HS-5 (cell line): ENCODE measurements at places on chromosomes 12 and 14.
A peak's percentile ranks its signal among the peaks of the same experiment; 100 is the strongest.

DNA sequence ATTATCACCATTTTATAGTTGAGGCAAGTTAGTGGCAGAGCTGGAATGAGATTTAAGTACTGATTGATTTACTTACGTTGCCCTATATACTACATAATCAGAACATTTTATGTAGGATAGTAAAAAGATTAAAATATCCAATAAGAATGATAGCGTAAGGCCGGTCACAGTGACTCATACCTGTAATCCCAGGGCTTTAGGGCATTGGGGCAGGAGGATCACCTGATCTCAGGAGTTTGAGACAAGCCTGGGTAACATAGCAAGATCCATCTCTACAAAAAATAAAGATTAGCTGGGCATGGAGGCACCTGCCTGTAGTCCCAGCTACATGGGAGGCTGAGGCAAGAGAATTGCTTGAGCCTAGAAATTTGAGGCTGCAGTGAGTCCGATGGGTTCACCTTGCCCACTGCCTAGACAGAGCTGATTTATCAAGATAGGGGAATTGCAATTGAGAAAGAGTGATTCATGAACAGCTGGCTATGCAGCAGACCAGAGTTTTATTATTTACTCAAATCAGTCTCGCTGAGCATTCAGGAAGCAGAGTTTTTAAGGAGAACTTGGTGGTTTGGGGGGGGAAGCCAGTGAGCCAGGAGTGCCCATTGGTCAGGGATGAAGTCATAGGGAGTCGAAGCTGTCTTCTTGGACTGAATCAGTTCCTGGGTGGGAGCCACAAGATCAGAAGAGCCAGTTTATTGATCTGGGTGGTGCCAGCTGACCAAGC is 24.7 kb upstream of the SGPP1 start:
- peak; percentile 60 for DNase-seq

- peak; percentile 16 for DNase-seq
Observed at GRCh38 chr14:78933948-78934524, 763.9 kb downstream of the NRXN3 start.

DNA sequence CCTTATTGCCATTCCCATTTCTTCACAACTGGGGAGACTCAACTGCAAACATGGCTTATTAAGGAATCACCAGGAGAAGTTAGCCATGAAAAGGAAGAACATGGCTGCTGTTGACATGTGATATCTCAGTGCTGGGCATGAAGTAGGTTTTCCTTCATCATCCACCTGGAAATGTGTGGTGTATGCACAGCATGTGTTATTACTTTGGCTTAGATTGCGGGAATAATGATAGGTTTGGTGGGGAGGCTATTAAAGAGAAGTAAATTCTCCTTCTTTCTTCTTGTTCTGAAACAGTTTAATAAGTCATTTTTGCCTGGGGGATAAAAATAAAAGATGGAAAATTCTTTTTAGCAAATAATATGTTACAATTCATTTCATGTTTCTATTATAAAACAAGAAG is 23.7 kb upstream of the CLEC14A start:
- DNase-seq = no peak

GRCh38 chr12:61254225-61254624 is 1006.0 kb upstream of the USP15 start:
- no peak for DNase-seq

- DNase-seq = no peak
Observed at GRCh38 chr14:79118291-79118690, 948.1 kb downstream of the NRXN3 start.

- DNase-seq = no peak
Observed at GRCh38 chr12:123713398-123713797, 1.2 kb downstream of the ATP6V0A2 start.

GRCh38 chr12:3752741-3753486 is at the start of gene CRACR2A:
TSS of gene CRACR2A (minus strand) at chr12:3753109. CDS start at chr12:3696999, 56,110 bp downstream.
- DNase-seq = peak; percentile 38

- DNase-seq = no peak
Observed at GRCh38 chr12:2477009-2477766, 317.6 kb upstream of the FKBP4 start.

GRCh38 chr12:69061574-69061973 is 128.6 kb upstream of the CPM start:
- DNase-seq = no peak

GRCh38 chr14:72616294-72616693 is 277.6 kb downstream of the DPF3 start:
- no peak for DNase-seq

GRCh38 chr12:106709068-106709511 is 65.4 kb upstream of the RIC8B start:
- DNase-seq = no peak

- DNase-seq = no peak
Observed at GRCh38 chr14:26330982-26331381, 266.9 kb downstream of the NOVA1 start.

GRCh38 chr14:34003691-34004090 is 52.8 kb upstream of the EGLN3 start:
- DNase-seq = no peak

DNA sequence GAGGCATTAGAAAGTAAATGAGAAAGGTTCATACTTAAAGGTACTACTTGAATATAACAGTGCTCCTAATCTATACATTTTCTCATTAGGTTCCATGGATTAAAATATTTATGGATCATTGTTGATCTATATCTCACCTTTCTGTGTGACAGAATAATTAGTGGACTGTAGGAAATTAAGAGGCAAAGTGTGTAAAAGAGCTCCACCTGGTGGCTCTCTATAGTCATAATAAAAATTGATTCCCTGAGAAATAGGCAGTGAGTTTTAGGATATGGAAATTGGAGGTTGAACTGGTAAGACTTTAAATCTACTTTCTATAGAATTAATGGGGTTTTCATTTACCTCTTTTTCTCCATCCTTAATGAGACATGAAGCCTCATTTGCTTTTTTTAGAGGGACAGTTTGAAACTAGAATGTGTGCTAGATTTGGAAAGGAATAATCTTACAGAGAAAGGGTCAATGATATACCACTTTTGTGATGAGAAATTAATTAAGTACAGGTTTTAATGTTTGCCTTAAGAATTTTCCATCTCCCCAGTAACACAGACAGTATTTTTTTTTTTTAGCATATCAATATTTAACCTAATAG is 11.8 kb upstream of the DERA start:
- DNase-seq = no peak

GRCh38 chr14:103332143-103332919 is 1.7 kb upstream of the EIF5 start:
- DNase-seq = no peak

GRCh38 chr14:106276326-106277267 is 750.2 kb downstream of the TMEM121 start:
- no peak for DNase-seq

DNA sequence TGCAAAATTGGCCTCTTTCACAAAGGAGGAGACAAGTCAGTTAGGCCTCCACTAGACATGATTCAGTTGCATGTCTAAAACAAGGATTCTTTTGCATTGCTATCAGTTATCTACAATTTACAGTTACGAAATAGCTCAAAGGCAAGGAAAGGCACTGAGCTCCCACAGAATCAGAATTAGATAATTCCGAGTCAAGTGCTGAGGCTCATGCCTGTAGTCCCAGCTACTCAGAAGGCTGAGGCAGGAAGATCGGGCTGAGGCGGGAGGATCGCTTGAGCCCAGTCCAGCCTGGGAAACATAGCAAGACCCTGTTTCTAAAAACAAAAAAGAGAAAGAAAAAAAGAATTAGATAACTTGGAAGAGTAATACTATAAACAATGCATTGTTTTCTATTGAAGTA is 12.3 kb upstream of the RTRAF start:
- no peak for DNase-seq

DNA sequence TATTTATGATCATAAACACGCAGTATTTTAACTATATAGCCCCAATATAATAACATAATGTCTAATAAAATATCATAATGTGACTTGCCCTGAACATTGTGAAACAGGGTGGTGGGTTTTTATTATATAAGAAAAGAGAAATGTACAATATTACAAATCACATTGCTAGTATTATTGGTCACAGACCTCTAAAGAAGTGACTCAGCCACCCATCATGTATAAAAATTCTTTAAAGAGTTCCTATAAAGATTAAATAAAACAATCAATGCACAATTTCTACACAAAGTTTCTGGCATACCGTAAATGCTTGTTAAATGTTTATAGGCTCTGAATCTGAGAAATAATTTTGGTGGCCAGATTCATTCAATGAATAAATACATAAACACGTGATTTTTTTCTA is 28.9 kb downstream of the ABCC9 start:
- DNase-seq = peak; percentile 80

- DNase-seq = no peak
Observed at GRCh38 chr12:130975116-130975515, 21.4 kb downstream of the ADGRD1 start.

- no peak for DNase-seq
Observed at GRCh38 chr14:24879661-24880386, 170.1 kb downstream of the STXBP6 start.

DNA sequence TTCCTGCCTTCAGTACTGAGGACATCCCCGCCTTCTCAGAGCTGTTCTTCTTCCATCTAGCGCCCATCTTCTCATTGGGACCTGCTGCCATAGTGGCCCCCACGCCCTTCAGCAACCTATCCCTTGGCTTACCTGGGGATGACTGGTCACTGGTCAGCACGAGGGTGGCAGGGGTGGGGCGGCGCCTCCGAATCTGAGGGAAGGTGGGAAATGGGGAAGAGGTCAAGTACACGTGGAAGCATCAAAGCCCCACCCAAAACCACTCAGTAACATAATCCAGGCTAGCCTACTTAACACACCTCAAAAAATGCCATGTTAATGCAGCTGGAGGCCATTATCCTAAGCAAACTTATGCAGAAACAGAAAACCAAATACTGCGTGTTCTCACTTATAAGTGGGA is 4.3 kb downstream of the PPP1R1A start:
- no peak for DNase-seq

GRCh38 chr14:57254884-57255283 is 13.8 kb downstream of the EXOC5 start:
- DNase-seq = no peak

- no peak for DNase-seq
Observed at GRCh38 chr14:89359477-89360222, 57.4 kb downstream of the FOXN3 start.

GRCh38 chr12:48235796-48236333 is 32.8 kb upstream of the OR10AD1 start:
- DNase-seq = no peak

GRCh38 chr12:44774815-44775411 is 101.2 kb downstream of the NELL2 start:
- no peak for DNase-seq

GRCh38 chr14:35221462-35221861 is 70.7 kb upstream of the PSMA6 start:
- no peak for DNase-seq

DNA sequence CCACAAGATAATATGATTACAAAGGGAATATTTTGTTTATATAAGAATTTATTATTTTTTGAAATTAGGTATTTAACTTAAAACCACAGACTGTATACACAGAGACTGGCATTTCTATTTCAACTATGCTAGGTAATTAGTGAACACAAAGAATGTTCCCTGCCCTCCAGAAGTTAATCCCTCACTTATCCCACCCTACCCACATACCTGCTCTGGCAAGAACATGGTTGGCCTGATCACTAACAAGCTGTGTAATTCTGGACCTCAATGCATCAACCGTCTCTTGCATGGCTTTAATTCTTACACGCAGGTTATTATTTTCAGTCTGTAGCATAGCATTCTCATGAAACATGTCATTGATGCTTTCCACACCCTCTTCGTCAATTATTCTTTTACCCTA is 85.9 kb downstream of the KIF21A start:
- no peak for DNase-seq

DNA sequence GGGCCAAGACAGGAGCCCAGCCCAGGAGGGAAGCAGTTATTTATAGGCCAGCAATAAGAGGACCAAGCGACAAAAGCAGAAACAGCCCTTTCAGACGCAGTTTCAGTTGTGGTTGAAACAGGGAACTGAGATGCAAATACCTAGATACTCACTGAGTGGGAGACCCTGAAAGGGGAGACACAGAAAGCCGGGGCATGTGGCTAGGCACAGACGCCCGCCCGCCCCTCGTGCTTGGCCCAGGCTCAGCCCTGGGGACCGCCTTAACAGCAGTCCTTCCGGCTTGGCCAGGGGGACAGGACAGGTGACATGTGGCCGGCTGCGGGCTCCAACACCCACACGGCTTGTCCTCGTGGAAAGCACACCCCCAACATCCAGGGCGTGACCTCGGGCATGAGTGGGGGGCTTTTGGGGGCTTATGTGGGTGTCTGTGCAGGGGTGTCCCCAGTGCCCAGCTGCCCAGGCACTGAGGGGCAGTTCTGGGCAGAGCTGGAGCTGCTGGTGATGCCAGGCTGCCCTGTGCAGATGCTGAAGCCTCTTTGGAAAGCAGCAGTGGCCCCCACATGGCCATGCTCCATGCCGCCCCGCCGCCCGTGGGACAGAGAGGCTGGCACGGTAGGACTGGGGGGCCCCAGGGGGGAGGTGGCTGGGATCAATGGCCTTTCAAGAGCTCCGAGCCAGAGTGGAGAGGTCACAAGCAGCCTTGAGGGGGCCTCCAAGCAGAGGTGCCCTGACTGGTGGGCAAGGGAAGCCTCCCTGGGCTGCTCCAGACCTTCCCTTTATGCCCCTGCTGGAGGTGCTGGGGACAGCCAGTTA is 2.1 kb downstream of the PLD4 start:
- DNase-seq = no peak

GRCh38 chr14:54085841-54086240 is 129.2 kb upstream of the BMP4 start:
- DNase-seq = no peak

DNA sequence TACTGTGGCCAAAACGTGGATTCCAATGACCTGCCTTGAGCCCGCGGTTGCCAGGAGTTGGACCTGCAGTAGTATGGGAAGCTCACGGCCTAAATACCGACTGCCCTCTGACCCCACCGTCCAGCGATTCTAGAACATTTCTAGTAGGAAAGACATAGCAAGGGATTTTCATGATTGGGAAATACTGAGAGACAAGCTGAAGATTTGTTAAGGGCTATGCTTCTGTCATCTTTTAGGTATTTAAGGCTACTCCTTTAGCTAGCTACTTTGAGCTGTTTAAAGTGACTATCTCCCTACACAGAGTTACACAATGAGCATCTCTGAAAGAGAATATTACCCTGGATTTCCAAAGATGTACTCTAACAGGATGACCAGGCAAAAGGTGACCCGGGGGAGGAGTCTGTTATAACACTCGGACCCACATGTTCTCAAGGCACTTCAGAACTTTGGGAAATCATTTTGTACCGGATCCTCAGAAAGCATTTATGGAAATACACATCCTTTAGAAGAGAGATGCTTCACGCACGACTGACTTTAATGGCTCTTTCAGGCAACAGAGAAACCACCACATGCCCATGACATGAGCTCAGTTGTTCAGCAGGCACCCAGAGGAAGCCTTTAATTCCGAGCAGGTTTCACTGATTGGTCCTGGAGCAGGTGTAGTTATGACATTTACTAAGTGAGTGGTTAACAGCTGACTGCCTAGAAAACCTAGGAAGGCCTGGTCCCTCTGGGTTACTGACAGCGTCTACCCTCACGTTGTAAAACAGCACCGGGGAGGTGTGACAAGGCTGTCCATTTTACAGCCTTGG is 4.2 kb downstream of the BAG5 start:
- DNase-seq = peak; percentile 70

- DNase-seq = no peak
Observed at GRCh38 chr12:12745576-12746211, 28.5 kb downstream of the CDKN1B start.
